ENCODE measurements at places on chromosomes 13 and 19.

DNA sequence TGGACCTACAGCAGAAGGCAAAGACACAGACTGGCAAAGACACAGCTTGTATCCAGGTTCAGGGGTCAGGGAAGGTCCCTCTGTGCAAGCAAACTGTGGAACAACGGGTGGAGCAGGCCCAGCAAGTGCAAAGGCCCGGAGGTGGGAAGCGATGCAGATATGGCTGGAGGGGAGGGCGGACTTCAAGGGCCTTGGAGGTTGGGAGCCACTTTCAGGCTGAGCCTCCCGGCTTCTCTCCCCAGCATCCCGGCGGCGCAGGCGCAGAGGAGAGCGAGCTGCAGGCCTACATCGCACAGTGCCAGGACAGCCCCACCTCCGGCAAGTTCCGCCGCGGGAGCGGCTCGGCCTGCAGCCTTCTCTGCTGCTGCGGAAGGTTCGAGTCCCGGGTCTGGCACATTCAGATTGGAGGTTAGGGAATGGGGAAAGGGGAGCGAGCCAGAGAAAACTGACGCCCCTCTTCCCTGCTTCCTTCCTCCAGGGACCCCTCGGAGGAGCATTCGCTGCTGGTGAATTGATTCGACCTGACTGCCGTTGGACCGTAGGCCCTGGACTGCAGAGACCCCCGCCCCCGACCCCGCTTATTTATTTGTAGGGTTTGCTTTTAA lies 2.1 kb upstream of the PNPLA6 start:
- peak; percentile 71 for DNase-seq

- DNase-seq: peak; percentile 78
Measured at GRCh38 chr13:73274147-73274546, 215.3 kb downstream of the KLF5 start.

DNA sequence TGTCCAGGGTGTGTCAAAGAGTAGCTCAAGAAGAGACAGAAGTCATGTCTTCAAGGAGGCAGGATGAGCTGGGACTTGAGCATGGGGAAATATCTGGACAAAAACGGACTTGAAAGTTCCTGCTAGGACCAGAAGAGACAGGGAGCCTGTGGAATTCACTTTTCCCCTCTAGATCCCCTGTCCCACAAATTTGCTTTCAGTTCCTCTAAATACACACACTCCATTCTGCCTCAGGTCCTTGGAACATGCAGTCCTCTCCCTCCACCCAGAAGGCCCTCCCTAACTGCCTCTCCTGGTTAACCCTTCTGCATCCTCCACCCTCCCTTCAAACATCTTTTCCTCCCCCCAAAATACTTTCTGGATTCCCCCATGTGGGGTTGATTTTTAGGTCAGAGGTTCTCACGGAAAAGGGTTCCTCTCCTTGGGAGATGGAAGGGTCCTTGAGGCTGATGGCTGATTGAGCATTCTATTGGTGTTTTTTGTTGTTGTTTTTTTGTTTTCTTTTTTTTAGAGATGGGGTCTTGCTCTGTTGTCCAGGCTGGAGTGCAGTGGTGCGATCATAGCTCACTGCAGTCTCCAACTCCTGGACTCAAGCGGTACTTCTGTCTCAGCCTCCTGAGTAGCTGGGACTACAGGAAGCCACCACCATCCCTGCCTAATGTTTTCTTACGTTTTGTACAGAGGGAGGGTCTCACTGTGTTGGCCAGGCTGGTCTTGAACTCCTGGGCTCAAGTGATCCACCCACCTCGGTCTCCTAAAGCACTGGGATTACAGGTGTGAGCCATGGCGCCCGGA lies 6.9 kb upstream of the RETN start:
- no peak for DNase-seq

DNA sequence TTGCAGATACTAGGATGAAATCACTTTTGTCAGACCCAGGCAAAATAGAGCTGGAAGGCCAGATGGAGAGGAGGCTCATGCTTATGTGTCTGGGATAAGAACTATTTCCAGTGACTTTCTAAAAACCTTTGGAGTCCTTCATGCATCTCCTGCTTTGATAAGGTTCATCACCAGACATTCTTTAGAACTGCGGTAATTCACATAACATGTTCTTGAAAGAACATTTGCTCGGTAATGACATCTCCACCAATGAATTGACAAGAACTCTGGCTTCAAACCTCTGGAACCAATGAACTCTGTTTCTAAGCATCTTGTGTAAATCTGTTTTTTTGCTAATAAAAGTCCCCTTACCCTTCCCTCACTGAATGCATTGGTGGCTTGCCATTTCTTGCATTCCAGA lies 112.0 kb upstream of the KL start:
- DNase-seq: no peak

DNA sequence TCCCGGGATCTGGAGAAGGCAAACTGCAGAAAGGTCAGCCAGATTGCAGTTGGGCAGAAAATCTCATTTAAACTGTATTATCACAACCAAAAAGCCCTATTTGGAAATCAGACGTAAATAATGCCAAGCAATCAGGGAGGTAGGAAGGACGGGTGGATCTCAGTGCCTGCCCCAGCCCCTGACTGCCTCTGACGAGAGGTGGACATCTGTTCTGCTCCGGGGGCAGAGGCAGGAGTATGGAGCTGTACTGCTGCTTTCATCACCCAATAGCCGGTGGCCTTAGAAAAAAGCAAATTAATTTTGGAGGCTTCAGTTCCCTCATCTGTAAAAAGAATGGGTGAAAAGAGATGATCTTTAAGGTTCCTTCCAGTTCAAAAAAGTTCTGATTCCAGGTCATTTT lies 43.6 kb upstream of the WASF3 start:
- no peak for DNase-seq

GRCh38 chr13:81133066-81133465 lies 792.1 kb upstream of the SPRY2 start:
- DNase-seq: no peak

DNA sequence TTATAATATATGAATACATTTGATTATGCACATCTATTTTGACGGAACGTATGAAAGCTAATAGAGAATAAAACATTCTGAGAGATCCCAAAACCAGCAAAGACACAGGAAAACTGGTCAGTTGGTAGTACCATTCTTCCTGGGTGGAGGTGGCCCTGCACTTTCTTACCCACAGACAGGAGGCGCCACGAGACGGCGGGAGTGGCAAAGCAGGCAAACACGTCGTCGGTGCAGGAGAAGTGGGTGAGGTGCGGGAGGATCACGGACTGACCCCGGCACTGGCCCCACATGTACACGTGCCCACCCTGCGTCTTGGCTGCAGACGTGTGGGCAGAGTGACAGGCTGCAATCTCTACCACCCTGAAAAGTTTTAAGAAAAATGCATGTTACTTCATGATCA lies 36.1 kb downstream of the RCBTB1 start:
- DNase-seq: no peak

- no peak for DNase-seq
Measured at GRCh38 chr19:5338656-5339197, 1.9 kb downstream of the PTPRS start.

DNA sequence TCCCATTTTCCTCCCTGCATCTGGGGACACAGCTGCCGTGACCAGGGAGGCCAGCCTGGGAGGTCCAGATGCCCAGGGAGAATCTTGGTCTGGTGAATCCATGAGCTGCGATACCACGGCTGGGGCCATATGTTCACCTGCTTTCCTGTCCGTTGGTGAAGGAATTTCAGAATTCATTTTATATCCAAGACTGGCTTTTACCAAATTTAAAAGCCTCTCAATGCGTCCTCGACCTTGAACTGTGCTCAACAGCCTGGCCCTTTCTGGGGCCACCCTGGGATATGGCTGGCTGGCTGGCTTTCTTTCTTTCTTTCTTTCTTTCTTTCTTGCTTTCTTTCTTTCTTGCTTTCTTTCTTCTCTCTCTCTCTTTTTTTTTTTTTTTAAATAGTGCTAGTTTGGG lies 22.2 kb upstream of the GDF15 start:
- no peak for DNase-seq

GRCh38 chr13:76466043-76466442 lies 420.2 kb downstream of the KCTD12 start:
- no peak for DNase-seq

DNA sequence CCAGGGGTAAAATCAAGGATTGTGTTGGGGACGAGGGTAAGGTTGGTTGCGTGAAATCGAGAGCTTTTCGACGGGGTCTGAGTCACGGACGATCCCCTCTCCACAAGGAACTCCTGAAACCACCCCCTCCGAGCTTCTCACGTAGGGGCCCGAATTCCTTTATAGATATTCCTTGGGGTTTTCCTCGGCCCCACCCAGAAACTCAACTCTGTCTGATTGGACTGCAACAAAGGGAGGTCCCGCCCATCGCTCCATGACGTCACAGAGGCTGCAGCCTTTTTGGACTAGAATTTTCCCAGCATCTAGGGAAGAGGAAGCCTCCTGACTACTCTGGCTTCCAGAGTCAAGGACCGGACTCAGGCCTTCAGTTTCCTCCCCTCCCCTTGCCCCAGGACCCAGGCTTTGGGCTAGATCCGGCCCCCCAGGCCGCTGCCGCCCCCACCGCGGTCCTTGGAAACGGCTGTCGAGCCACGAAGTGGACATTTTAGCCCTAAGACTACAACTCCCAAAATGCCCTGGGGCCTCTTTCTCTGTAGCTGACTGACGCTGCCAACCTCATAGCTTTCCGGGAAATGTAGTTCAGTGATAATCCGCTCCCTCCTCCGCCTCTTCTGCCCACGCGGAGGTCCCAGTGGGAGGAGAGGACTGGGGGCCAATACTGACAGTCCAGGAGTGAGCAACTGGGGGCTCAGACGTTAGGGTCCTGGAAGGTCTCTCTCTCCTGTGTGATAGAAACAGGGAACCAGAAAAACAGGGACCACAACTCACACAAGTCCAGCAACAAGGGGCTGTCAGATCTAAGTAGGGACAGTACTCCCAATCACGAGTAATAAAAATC lies at the start of gene IZUMO1:
Gene IZUMO1 (minus strand): TSS at position 172 of the 838 bp plus-strand sequence. CDS start 1,050 bp downstream, outside the sequence.
- peak; percentile 92 for DNase-seq

GRCh38 chr19:14479309-14479974 lies 4.3 kb upstream of the PTGER1 start:
- no peak for DNase-seq

GRCh38 chr19:46904114-46905060 lies 43.6 kb downstream of the ARHGAP35 start:
- peak; percentile 93 for DNase-seq

DNA sequence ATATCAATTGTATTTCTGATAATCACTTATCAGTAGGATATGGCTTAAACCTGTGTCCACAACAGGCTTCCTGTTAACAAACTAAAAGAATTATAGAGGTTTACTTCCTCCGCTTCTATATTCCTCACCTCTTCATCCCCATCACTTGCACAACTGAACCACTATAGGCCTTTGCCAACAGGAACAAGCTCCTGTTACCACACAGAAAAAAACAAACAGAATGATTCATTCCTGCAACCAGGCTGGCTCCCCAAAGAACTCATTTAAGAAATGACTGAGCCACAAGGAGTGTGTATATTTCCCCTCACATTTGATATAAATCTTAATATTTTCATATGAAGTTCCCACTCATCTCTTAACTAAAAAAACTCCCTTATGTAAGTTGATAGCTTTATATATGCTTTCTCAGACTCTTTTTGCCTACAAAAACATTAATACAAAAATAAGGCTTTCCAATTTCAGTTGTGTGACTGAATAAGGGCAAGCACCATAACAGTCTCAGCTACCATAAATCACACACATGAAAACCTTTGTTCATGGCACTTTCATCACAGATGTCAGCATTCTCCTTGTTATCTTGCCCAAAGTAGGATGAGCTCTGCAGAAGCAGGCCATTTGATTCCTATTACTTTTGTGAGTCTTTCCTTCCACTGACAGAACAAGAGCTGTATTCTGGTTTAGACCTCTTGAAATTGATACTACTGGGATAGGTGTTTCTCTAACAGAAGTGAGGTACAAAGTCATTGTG lies 366.8 kb downstream of the SLITRK1 start:
- DNase-seq: peak; percentile 36

DNA sequence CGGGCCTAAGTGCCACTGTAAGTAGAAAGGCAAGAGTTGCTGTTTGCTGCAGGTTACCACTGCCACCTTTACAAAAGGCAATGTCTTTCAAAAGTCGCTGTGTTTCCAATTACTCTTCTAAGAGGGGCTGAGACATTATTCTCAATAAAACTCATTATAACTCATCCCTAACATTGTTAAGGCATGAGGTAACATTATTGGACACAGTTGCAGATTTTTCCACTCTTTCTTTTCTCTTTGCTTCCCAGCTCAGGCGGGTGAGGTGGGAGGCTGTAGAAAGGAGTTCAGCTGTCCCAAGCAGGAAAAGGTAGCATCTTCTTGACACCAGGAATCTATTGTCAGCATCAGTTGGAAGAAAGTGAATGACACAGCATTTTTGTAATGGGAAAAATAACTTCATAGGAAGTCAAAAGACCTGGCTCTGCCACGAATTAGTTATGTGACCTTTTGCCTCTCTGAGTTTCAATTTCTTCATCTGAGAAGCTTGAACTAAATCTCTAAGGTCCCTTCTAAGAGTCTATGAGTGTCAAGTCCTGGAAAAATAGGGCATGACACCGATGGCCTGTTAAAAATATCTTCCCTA lies 2.1 kb upstream of the UBL3 start:
- DNase-seq: peak; percentile 56

DNA sequence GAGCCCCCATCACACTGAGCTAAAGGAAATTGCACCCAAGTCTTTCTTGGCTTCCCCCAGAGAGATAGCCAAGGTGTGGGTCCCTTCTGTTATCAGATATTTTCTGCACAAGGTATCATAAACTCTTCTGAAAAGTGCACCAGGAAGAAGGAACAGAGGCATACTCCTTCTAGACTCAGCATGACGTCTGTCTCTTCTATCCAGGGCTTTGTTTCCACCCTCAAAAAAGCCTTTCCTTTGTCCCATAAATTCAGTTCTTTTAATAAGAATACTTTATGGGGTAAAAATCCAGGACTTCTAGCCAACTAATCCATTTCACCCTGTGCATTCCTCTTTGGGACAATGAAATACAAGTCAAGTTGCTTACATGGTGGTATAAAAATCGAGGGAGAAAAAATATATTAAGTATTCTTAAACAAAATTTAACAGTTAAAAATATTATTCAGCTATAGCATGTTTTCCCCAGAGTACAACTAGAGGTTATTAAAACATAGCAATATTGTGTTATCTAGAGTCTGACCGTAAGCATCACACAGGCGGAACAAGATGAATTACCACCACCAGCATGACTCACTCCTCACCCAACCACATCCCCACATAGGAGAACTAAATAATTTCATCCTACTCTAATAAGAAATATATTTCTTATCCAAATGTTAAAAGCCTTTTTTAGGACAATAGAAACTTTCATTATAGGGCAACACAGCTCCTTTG lies 79.9 kb upstream of the GPC6 start:
- DNase-seq: peak; percentile 72

DNA sequence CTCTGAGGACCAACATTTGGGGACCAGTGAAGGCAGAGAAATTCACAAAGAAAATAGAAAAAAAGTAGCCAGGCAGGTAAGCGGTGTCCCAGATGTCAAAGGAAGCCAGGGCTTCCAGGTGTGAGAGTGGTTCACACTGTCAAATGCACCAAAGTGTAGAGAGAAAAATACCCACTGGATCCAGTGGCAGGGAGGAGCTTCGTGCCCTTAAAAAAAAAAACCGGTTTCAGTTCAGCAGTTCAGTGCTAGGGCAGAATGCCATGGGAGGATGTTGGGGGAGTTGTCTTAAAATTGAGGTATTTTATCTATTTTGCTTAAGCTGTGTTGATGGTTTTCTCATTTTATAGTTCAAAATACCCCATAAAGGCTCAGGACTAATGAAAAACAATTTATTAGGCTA lies 47.8 kb upstream of the C1QTNF9 start:
- DNase-seq: no peak

- DNase-seq: no peak
Measured at GRCh38 chr19:49981603-49982593, 20.9 kb upstream of the SIGLEC11 start.
